Esophagus squamous epithelium (tissue), 5 donors: ENCODE measurements at places on chromosomes 11 and 22.

GRCh38 chr11:118845369-118845768 lies 38.3 kb upstream of the CXCR5 start:
- H3K36me3 ChIP-seq, result no peaks in the 10 kb centered on the region
- no peak for DNase-seq
- H3K27me3 ChIP-seq, result no peaks in the 10 kb centered on the region
- H3K4me3 ChIP-seq, result no peak overlapping the region
- peaks cover 13% of the 10 kb centered on the region for H3K4me1 ChIP-seq

DNA sequence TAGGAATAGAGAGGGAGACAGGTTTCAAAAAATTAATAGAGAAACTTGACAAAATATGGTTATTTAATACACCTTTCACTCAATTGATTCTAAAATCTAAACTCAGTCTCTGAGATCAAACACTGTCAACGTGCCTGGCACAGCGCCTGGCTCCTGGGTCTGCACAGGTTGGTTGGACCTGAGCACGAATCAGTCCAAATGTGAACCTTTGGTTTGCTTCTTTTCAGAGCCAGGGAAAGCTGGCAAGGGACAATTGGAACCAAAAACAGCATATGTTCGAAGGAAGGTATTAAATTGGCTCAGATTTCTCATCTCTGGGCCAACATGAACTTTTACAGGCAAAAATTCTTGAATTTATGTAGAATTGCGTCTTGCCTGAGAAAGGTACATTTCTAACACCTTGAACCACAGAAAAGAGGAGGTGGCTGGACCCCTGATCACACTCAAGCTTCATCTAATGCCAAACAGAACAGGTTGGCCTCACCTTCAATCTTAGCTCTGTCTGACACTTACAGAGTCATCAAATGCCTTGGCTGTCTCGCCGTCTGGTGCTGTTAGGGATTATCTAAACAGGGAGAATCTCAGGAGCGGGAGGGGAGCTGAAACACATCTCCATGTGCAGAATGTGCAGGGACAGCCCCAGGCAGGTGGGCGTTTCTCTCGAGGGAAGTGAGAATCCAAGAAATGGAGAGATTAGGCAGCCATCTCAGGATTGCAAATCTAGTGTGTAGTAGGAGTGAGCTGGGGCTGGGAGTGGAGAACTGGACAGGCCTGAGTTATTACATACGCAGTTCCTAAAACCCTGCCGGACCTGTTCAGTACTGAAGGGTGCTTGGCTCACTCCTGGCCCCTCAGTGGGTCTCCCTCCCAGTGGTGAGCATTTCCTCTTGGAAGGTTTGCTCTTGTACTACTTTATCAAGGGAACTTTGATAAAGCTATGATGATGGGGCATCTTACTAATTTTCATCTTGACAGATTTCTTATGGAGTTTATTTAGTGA lies 442.2 kb upstream of the B3GAT1 start:
- H3K27me3 ChIP-seq, result no peaks in the 10 kb centered on the region
- no peaks in the 10 kb centered on the region for H3K36me3 ChIP-seq
- no peak for DNase-seq

- H3K4me1 ChIP-seq, result no peaks in the 10 kb centered on the region
- no peaks in the 10 kb centered on the region for H3K27me3 ChIP-seq
- DNase-seq, result no peak
- H3K27ac ChIP-seq, result no peak overlapping the region
- no peaks in the 10 kb centered on the region for H3K36me3 ChIP-seq
Measured at GRCh38 chr11:46537121-46537520, 56.7 kb downstream of the AMBRA1 start.

GRCh38 chr11:89660234-89660633 lies 49.9 kb upstream of the TRIM77 start:
- no peaks in the 10 kb centered on the region for H3K4me1 ChIP-seq
- no peak for DNase-seq
- no peak overlapping the region for H3K4me3 ChIP-seq
- no peaks in the 10 kb centered on the region for H3K36me3 ChIP-seq
- no peak overlapping the region for H3K27ac ChIP-seq
